Stimulated activated CD8-positive, alpha-beta memory T cell treated with anti-CD3 and anti-CD28 coated beads, Interleukin-15, amount 100 ng/mL, for 4 hours (primary cell): ENCODE measurements at places on chromosomes 7 and 10.

- DNase-seq: no peak
Measured at GRCh38 chr10:77532068-77532467, 105.5 kb downstream of the KCNMA1 start.

DNA sequence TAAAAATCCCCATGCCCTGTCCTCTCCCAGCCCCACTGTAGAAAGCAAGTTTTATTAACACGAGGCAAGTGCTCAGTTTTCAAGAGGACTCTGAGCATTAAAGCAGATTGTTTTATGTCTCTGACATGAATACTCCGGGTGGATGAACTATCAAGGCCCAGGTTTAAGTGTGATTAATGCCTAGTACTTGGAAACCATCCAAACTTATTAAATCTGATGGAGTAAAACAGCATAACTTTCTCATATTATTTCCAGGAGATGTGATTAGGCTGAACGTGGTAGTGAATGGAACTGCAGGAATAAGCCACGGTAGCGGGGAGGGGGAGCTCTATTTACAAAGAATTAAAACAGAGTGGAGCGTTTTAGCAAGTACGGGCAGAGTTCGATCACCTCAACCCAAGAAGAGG lies 144.2 kb upstream of the RNF32 start:
- DNase-seq: no peak

- no peak for DNase-seq
Measured at GRCh38 chr7:44075296-44076075, 6.8 kb downstream of the POLM start.

GRCh38 chr7:30584965-30585364 lies 9.7 kb upstream of the GARS1 start:
- no peak for DNase-seq

DNA sequence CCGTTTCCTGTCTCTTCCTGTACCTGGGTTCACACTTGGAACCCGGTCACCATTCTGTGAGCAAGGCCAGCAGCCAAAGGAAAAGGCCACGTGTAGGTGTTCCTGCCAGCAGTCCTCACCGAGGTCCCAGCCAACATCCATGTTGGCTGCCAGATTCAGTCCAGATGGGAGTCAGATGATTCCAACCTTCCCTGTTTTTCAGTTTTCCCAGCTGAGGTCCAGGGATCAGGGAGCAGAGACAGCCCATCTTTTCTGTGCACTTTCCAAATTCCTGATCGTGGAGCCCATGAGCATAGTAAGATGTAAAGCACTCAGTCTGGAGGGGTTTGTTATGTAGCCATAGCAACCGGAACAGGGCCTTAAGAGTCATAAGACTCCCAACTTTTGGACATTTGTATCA lies 3.9 kb upstream of the PVRIG start:
- no peak for DNase-seq

DNA sequence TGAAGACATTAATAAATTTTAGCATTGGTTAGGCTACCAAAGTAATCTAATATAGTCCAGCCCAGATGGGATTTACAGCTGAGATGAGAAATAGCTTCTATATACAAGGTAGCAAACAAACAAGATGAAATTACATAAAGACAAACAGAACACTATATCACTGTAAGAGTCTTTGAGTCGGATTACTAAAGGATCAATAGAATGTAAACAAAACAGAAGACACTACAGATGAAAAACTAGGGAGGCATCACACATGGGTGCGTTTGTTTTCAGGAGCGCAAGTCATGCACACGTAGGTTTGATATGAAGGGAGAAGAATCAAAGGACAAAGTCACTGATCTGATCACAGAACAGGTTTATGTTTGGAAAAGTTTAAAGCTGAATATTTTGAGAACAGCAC lies 26.5 kb downstream of the MPP7 start:
- DNase-seq: no peak

DNA sequence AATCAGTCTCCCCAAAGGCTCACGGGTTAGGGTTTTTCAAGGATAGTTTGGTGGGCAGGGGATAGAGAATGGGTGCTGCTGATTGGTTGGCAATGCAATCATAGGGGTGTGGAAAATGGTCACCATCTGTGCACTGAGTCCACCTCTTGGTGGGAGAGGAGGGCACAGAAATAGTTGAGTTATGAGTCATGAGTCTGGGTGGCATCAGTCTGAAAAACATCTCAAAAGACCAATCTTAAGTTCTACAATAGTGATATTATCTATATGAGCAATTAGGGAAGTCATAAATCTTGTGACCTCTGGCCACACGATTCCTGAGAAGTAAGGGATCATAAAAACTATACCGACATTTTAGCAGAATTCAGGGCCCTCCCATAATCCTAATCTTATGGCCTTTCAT lies 62.7 kb downstream of the LGI1 start:
- DNase-seq: no peak
